Stimulated activated CD8-positive, alpha-beta memory T cell treated with anti-CD3 and anti-CD28 coated beads, Interleukin-2, amount 100 ng/mL, for 1 hour (primary cell): ENCODE measurements at places on chromosomes 7 and 10.

DNA sequence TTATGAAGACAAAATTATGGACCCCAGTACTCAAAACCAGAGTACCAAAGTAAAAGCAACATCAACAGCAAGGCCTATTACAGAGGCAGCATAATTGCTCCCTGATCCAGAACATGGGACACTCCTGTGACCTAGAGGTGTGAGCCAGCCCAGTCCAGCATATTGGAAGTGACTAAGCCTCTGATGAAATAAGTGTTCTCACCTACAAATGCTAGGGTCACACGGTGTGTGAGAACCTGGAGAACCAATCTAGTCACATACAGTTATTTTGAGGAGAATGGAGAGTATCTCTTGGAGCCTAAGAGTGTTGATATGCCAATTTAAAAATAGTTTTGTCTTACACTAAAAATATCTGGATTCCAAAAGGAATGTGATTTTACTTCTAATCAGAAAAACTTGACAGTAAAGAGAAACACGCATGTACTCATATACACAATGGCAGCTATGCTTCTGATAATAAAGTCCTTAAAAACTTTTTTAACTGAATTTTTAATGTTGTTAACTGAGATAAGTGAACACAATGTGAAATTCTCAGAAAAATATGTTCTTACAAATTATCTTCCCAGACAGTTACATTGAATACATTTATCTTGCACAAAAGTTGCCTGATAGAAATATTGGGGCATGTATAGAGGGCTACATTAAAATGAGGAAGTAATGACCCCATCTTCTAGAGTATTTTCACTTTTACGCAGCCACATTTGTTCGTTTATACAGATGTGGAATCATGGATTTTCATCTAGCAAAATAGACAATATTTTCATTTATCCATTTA, 56.8 kb upstream of the CD36 start:
- DNase-seq, result no peak

- no peak for DNase-seq
These were observed 588.0 kb downstream of the CALN1 start for GRCh38 chr7:71824006-71824760.

DNA sequence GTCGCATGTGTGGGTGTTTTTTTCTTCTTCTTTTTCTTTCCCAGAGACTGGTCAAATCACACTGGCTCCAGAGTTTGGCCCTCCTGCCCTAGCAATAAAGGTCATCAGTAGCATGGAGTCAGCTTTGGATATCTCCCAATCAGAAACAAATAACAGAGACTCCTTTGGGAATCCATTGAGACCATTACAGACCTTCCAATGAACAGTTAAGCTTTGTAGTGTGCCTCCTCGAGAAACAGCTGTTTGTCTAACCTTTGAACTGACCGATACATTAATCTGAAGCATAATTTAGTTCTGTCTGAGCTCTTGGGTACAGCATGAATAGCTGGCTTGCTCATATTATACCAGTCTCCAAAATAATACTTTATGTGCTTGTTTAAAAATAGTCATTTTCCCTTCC, 1103.2 kb downstream of the GATA3 start:
- DNase-seq, result no peak

DNA sequence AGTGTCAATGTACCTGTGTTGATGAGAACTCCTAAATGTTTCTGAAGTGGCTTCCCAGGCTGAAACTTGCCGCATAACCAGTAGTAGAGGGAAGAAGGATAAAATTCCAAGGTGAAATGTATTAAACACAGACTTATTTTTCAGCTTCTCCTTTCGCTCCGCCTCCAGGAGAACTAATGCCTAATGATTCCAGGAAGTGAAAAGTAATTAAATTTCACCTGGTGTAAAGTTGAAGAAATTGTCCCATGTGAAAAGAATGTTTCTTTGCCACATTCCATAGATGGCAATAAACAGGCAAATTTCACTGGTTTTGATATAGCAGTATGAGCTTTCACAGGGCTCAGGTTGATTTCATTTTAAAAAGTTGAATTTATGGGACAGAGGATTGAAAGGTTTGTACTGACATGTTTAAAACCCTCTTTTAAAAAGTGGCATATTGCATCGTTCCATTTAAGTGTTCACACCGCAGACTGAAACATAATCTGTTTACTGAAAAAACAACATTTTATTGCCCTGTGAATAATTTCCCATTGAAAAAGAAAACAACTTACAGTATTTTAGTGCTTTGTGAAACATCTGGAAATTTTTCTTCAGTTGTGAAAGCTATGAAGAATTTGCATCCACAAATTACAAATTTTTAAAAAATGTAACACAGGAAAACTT, 453.4 kb upstream of the NFE2L3 start:
- no peak for DNase-seq

DNA sequence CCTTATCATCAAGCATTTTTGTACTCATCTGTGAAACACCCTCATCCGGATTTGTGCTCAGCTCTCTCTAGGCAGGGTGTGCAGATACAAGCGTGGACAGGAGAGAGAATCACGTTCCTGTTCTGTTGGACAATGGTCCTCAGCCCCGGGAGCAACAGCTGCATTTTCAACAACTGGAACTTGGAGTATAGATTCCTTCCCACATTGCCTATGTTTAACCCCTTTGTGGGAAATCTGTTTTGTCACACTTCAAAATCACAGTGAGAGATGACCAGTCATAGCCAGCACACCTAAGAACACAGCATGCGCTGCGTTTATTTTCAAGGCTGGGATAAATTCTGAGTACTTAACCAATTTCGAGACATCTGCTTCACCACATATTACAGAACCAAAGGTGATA, 32.5 kb downstream of the MAP3K8 start:
- DNase-seq, result no peak

DNA sequence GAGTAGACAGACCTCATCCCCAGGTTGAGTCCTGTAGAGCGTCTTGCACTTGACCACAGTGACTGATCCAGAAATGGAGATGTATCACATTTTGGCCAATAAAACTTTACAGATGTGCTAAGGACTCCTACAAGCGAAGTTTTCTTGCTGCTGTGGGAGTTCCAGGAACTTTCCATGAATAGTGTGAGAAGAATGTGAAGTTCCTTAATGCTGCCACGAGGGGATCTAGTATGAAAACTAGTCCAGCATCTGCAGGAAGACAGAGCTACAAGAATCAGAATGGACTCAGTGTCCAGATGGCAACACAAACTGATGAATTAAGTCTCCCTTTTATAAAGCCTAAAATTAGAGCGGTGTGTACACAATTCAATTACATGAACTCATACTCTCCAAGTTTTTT, 14.8 kb upstream of the LSM8 start:
- DNase-seq, result no peak

GRCh38 chr10:91590904-91591796, 41.7 kb downstream of the PPP1R3C start:
- no peak for DNase-seq

GRCh38 chr10:35458500-35459448, 122.5 kb downstream of the CCNY start:
- DNase-seq, result no peak

GRCh38 chr10:34107626-34108516, 707.2 kb downstream of the PARD3 start:
- no peak for DNase-seq

DNA sequence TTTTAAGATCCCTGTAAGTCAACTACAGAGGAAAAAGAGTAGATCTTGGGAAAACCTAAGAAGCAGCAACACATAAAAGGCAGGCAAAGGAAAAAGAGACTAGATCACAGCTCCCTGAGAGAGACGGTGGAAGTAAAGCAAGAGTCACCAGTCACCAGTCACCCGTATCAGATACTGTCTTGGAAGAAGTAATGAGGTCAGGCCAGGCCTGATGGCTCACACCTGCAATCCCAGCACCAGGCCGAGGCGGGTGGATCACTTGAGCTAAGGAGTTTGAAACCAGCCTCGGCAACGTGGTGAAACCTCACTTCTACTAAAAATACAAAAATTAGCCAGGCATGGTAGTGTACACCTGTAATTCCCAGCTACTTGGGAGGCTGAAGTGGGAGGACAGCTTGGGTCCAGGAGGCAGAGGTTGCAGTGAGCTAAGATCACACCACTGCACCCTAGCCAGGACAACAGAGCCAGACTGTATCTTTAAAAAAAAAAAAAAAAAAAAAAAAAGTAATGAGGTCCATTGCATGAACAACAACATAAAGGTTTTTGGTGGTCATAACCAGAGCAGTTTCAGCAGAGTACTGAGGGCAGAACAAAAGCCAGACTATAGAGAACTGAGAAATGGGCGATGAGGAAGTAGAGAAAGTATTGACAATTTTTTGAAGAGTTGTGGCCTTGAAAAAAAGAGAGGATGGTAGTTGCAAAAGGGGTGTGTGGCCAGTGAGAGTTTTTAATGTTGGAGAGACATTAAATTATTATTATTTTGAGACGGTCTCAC, 16.9 kb downstream of the ZNF713 start:
- DNase-seq, result no peak

DNA sequence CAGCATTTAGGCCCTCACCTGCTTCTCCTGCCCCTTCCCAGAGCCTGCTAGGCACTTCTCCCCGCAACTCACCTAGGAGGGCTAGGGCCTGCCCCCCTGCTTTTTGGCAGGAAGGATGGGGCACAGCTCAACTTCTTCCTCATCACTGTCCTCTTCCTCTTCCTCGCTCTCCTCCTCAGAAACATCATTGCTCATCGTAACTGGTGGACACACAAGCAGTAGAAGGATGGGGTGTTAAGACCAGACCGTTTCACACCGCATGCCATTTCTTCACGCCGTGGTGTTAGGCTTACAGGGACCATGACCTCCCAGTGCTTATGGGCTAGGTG, 1.6 kb downstream of the NPM3 start:
- no peak for DNase-seq

DNA sequence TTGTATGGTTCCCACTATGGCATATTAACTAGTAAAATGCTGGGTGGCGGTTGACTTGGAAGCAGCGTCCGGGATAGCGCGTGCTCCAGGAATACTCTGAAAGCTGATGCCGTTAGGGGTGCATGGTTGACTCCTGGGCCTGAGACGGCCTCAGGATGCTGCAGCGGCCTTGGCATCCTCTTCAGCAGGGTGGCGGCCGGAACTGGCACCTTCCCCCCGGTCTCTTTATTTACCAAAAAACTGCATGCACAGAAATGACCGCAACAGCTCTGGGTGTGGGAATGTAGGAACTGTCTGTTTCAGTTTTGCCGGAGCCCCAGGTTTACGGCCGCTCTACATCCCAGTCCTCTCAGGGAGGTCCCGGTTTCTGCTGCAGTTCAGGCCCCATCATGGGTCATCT, 28.8 kb downstream of the PFKP start:
- DNase-seq, result no peak

DNA sequence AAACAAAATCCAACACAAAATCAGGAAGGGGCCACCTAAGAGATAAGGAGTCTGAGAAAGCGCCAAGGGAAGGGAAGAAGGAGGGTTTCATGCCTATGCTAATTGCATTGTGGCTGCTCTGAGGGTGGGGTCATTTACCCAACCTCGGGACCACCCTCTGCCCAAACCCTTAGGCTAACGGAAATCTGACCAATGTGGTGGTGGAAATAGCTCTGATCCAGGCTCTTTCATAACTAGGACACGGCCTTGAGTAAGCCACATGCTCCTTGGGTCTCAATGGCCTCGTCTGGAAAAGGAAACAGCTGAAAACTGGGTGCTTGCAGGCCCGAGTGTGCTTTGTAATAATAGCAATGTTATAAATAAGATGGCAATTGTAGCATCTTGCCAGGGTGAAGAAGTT, 14.9 kb upstream of the SRGN start:
- no peak for DNase-seq

DNA sequence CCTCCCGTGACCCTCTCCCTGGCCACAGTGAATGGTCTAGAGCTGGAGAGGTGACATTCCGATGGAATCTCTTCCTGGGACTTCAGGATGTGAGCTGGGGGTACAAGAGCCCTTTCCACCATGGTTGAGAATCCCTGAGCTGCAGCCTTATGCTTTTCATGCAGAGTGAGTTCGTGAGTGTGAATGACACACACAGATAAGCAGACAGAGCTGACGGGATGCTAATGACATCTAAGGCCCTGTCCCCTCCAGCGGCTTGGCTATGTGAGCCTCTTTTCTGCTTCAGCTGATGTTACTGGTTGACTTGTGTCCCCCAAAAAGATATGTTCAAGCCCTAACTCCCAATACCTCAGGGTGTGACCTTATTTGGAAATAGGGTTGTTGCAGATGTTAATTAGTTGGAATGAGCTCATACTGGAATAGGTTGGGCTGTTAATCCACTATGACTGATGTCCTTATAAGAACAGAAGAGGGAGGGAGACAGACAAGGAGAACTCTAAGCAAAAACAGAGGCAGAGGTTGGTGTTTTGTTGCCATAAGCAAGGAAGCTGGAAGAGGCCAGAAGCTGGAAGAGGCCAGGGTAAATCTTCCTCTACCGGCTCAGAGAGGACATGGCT, 111.1 kb upstream of the AFAP1L2 start:
- no peak for DNase-seq

DNA sequence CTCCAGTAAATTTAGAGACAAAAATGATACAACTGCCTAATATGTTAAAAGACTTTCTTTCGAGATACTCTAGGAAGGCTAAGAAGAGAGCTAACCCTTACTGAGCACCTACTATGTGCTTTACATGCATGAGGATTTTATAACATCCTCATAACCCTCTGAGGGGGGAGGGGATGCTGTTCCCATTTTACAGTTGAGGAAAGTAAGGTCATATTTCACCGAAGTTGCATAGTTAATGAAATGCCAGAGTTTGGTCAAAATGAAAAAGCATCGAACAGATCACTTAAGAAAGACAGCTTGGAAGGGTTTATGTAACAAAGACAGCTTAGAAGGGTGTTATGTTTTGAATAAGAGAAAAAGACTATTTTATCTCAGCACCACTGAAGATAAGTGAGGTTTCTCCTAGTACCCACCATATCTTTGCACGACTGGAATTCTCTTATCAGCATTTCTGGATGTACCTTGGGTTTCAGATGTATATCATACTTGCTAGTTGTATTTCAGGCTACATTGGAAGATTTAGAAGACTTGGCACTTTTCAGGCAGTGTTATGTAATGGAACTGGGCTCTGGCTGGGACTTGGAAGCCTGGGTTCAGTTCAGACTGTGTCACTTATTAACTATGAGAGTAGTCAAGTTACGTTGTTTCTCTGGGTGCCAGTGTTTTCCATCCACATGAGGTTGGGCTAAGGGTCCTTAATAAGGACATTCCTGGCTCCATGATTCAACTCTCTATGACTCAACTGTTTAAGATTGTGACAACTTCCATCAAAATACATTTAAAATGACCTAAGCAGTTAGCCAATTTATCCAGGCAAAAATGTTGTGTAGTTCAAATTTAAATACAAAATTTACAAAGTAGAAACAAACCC, 6.0 kb downstream of the RHOBTB1 start:
- no peak for DNase-seq

DNA sequence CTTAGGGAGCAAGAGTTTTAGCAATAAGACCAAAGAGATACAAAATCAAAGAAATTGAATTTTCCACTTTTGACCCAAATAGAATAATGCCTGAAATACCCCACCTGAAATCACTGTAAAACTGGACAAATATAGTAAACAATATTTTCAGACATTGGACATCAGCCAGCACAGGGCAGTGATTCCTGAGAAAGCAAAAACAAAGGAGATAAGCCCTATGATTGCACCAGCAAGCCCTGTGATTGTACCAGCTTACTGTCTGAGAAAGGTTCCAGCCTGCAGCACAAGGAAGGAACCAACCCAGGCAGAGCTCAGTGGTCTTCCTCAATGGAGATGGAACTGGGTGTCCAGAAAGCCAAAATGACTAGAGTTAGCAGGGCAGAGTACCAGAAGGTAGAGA, 10.3 kb downstream of the TMEM106B start:
- DNase-seq, result no peak
